ENCODE measurements at places on chromosomes 12 and 14.
A peak's percentile ranks its signal among the peaks of the same experiment; 100 is the strongest.

GRCh38 chr12:129840145-129840884 lies 63.5 kb downstream of the TMEM132D start:
- DNase-seq, result no peak

- no peak for DNase-seq
Measured at GRCh38 chr14:83757916-83758315, 1772.0 kb upstream of the FLRT2 start.

GRCh38 chr14:72553656-72554055 lies 340.2 kb downstream of the DPF3 start:
- no peak for DNase-seq

GRCh38 chr14:51443195-51444018 lies 203.4 kb downstream of the TMX1 start:
- DNase-seq, result no peak

GRCh38 chr14:95679148-95679815 lies 6.9 kb upstream of the TCL1B start:
- no peak for DNase-seq

DNA sequence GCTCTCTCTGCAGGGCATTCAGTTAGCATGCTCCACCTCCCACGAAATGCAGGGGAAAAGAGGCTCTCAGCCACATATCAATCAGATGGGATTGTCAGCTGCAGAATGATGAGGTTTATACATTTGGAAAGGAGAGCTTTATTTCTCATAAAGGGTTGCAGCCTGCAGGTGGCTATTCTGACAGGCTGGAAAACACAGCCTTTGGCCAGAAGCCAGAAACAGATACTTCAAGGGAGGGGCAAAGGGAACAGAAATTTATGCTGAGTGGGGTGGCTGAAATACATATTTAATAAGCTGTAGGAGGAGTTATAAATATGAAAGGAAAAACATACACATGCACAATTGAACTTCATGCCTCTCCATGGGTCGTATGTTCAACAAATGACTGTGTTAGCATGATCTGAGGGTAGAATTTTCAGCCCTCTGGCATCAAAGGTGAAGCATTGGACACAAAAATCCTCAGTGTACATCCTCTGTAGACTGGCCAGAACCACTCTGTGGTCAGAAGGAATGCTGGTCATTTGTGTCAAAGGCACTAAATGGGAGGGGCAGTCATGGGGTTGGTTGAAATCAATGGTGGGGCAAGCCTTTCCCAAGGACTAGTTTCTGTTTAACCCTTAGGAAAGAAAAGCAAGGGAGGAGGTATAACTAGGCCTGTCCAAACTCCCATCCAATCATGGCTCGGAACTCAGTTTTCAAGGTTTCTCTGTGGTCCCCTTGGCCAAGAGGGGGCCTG lies 62.4 kb downstream of the TMX1 start:
- peak; percentile 28 for DNase-seq

DNA sequence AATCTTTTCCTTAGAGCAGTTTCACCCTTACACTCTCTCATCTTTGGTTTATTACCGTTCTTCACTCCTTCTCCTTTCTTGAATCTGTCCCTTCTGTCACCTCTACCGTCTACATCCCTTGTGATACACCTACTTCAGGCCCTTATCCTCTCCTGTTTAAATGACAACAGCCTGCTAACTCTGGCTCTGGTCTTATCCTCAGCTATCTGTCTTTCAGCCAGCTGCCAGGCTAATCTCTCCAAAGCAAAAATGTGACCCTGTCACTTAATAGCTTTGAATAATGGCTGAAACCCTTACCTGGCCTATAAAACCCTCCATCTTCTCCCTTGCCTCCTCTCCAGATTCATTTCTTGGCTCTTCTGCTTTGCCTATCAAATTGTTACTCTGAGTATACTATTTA lies 32.3 kb downstream of the BEST3 start:
- no peak for DNase-seq

GRCh38 chr12:102539651-102540553 lies 59.5 kb upstream of the IGF1 start:
- DNase-seq, result no peak

- no peak for DNase-seq
Measured at GRCh38 chr14:55884819-55885218, 233.4 kb upstream of the PELI2 start.

DNA sequence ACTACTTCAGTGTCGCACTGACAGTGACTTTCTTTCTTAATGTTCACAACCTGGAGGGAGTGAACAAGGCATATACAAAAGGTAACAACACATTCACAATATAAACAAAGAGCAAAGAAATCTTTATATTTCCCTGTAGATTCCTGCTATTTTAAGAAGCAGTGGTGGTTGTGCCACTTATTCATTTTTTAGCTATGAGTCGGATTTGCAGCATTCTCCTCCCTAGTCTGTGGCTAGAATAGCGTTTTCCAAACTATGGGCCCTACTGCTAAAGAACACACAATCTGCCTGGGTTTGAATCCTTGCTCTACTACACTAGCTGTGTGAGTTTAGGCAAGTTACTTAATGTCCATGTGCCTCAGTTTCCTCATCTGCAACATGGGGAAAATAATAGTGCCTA lies 18.6 kb upstream of the MDM1 start:
- DNase-seq, result no peak

DNA sequence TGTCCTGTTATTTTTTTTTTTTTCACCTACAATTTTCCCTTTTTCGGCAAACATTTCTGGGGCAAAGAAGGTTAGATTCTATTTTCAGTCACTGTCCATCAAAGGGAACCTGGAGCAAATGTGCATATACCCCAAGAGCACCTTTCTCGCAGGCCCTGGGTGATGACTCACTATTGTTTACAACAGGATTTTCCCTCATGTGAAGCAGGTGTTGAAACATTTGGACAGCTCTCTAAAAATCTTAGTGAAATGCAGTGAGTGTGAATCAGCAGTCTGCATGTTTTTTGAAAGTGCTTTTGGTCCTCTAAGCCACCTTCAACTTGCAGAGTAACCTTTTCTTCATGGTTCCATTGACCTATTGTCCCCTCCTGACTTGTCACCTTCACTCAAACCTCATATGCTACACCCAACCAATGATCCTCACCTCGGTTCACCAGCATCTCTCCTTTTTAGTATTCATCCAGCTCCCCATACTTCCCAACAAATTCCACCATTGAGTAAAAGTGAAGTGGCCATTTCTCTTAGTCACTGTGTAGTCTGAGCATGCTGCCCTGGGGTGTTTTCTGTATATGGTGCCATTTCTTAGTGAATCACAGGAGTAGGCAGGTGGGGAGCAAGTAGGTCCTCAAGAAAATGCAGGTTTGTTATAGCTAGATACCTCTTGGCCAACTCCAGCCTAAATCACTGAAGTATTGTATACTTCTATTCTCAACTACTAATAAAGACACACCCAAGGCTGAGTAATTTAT lies 260.2 kb downstream of the BMP4 start:
- no peak for DNase-seq

- peak; percentile 96 for DNase-seq
Measured at GRCh38 chr12:89393551-89394121, 41.3 kb upstream of the DUSP6 start.

DNA sequence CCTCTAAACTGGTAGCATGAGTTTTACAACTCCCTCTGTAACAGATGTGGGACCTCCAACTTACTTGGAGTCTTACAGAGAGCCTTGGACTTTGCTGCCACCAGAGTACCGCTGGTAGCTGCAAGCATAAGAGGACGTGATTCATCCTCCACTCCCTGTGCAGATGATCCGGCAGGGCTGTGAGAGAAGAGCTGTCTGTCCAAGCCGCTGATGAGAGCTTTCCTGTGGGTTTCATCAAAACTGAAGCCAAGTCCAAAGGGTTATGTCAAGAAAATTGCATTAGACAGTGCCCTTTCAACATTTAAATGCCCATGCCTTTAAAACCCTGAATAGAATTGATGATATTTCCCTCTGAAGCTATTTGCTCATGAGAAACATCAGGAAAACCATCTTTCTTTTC lies 85.8 kb downstream of the LLPH start:
- no peak for DNase-seq

- no peak for DNase-seq
Measured at GRCh38 chr14:65223636-65224035, 121.3 kb upstream of the MAX start.

GRCh38 chr14:56119201-56119981 lies 1.2 kb downstream of the PELI2 start:
- DNase-seq, result peak; percentile 68

DNA sequence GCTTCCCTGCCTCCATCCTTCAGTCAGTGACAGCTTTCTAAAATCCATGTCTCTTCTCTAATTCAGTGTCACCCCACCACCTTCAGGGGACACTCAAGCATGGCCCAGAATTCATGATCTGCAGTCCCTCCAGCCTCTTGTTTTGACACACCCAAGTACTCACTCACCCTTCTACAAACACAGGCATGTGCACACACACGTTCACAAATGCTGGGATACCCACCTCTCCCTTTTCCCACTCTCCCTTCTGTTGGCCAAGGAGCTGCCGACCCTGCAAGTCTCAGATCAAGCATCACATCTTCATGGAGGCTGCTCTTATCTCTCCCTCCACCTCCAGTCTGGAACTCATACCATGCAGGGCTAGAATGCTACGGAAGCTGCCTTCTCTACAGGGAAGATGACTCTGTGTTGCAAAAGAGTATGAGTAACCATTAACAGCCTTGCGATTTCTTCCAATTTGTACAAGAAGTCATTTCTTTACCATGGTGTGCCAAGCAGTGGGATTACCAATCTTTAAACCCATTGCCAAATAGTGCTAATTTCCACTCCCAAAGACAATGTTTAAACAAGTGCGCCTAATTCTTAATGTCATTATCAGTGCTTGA lies 196.1 kb downstream of the BCL11B start:
- DNase-seq, result no peak

DNA sequence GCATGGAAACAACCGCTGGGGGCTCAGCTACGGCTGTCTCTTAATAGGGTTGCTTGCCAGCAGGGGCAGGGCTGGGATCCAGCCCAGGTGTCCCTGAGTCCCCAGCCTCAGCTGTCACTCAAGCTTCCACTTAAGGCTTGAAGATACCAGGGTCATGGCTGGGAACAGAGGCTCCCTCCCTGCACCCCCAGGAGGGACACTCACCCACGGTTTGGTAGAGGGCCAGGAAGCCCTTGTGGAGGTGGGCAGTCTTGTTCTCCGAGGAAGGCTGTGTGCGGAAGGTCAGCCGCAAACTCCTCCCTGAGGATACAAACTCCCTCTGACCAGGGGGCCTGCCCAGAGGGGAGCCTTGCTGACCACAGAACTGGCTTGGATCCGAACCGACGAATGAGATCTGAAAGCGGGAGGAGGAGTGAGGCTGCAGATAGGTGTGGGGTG lies 7.3 kb downstream of the C1RL start:
- no peak for DNase-seq

DNA sequence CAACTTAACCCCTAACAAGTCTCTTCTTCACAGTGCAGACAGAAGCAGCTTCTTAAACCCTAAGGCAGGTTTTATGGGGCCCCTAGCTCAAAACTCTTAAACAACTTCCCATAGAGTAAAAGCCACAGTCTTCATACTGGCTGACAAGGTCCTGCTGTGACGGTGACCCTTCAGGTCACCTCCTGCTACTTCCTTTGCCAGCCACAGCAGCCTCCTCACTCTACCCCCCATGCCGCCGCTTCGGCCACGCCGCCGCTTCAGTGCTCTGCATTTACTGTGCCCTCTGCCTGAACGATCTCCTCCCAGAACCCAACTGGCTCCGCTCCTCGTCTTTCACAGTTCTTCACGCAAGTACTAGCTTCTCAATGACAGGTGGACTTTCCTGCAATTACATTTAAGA lies 45.5 kb downstream of the ACADS start:
- no peak for DNase-seq

DNA sequence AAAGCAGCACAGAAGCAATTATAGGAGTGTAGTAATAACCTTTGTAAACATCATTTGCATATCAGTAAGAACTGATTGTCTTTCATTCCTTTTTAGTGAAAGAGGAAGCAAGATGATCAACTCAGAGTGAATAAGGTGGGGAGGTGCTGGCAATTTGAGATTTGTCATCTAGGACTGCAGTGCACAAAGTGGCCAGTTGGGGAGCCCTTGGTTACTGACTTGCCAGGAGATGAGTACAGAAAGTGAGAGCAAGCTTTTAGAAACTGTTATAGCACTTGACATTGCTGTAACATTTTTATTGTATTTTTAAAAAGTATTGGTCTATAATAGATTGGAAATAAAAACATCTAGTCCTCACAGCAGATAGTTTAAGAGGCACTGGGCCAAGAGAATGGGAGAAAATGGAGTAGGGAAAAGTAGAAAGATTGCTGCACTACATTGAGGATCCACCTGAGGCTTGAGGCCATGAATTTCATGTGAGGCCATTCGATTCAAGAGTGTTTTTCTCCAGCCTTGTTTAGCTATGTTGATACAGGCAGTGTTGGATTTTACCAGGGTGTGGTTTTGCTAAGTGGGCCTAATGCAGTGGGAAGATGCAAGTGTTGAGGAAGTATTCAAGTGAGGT lies 98.2 kb downstream of the SNAPC1 start:
- DNase-seq, result peak; percentile 75

- no peak for DNase-seq
Measured at GRCh38 chr12:82425241-82425640, 66.9 kb downstream of the METTL25 start.

GRCh38 chr14:63045612-63046320 lies 508 bp upstream of the KCNH5 start:
- DNase-seq, result peak; percentile 4

GRCh38 chr12:9041321-9041720 lies 52.0 kb downstream of the KLRG1 start:
- DNase-seq, result no peak

DNA sequence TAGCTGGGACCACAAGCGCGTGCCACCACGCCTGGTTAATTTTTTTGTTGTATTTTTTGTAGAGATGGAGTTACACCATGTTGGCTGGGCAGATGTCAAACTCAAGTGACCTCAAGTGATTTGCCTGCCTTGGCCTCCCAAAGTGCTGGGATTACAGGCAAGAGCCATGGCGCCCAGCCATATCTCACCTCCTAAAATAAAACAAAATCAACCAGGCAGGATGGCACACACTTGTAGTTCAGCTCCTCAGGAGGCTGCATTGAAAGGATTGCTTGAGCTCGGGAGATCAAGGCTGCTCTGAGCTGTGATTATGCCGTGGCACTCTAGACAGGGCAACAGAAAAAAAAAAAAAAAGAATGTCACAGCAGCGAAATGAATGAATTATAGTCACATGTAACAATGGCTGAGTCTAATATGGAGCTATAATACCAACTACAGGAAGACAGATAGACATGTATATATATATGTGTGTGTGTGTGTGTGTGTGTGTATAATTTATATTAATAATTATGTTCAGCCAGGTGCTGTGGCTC lies 19.3 kb upstream of the TMEM120B start:
- no peak for DNase-seq

- DNase-seq, result no peak
Measured at GRCh38 chr14:59788176-59788575, 82.4 kb downstream of the RTN1 start.
